Stimulated activated CD4-positive, alpha-beta T cell treated with anti-CD3 and anti-CD28 coated beads, TNF-alpha, amount 100 ng/mL, for 4 hours (primary cell): ENCODE measurements at places on chromosomes 4 and X.

DNA sequence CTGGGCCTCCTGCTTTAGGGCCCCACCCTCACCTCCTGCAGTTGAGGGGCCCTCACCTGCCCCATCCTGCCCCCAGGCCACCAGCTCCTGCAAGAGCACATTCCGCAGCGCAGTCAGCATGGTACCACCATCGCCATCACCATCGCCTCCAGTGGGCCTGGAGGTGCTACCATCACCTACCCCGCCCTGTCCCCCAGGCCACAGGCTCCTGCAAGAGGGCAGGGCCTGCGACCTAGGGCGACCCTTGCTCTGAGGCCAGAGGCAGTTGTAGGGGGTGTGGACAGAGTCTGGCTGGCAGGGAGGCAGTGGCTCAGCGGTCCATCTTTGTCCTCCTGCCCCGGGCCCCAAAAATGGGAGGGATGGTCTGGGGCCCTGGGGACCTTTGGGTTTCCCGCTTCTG, 3.9 kb upstream of the HAUS7 start:
- no peak for DNase-seq

DNA sequence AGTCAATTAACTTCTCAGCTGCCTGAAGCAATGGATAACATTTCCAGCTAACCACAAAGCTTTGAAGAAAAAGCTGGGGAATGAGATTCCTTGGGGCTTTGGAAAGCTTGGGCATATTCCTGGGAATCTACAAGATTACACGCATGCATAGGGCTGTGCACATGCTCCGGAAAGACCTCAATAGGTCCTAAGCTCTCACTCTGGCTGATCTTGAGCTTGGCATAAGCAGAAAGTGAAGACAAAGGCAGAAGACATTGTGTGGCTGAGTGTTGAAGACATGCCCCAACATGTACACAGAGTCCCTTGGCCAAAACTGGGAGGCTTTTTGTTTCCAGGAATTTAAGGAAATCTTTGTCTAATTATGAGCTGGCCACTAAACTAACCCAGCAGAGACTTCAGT, 31.2 kb downstream of the ATG4A start:
- DNase-seq, result no peak

- DNase-seq, result no peak
These were observed 1889.4 kb downstream of the C4orf33 start for GRCh38 chr4:130985371-130985770.

- no peak for DNase-seq
These were observed 173.4 kb downstream of the PAPSS1 start for GRCh38 chr4:107546638-107547037.

DNA sequence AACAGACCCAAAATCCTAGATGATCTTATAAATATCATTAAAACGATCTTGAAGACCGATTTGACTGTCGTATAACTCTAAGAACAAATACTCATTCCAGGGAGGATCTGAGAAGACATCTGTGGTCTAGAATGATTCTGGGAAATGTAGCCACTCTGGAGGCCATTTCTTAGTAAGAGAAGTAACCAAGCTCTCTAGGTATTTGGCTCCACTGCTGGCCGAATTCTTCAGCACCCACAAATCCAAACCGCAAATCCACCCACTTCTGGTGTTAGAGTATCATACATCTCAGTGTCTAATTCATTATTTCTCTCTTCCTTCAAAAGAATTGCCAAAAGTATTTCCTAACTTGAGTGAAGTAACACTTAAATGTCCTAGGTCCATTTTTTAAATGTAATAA, 23.9 kb downstream of the KLHL5 start:
- no peak for DNase-seq

DNA sequence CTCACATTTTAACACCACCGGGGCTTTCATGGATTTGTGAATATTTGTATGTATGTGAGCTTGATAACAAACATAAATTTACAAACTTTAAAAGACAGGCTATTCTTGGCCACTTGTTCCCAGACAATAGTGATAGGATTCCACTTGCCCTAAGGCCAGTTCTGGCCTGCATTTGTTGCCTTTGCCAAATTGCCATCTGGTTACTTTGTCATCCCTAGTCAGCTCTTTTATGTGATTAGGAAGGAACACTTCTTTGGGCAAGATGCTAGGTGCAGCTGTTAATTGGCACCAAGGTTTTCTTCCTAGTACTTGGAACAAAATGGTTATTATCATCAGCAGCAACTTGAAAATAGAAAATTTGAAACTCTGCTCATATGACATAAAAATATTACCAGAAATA, 63.3 kb downstream of the CCSER1 start:
- no peak for DNase-seq

DNA sequence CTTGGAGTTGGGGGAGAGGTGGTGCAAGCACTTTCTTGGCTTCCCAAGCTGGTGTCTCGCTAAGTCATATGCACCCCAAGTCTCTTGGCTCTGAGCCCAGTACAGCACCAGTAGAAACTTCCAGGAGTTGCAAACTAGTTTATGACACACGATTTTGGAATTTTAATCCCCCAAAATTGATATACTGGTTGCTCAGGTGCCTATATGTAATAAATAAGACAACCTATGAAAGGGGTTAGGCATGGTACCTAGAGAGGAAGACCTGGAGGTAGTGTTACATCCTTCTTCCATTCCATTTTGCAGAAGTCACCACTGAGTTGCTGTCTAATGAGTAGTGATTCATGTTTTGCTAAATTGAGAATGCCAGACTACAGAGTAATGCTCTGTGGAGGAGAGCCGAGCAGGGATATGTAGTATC, 4.3 kb upstream of the SLC4A4 start:
- DNase-seq, result no peak
